ENCODE measurements at places on chromosomes 7 and 10.

GRCh38 chr10:118259288-118259906 is 82.7 kb downstream of the FAM204A start:
- DNase-seq = no peak

GRCh38 chr10:83915801-83916200 is 223.5 kb upstream of the GHITM start:
- no peak for DNase-seq

- DNase-seq = no peak
Measured at GRCh38 chr7:17146621-17147020, 151.8 kb upstream of the AHR start.

- no peak for DNase-seq
Measured at GRCh38 chr10:83343676-83344075, 795.6 kb upstream of the GHITM start.

DNA sequence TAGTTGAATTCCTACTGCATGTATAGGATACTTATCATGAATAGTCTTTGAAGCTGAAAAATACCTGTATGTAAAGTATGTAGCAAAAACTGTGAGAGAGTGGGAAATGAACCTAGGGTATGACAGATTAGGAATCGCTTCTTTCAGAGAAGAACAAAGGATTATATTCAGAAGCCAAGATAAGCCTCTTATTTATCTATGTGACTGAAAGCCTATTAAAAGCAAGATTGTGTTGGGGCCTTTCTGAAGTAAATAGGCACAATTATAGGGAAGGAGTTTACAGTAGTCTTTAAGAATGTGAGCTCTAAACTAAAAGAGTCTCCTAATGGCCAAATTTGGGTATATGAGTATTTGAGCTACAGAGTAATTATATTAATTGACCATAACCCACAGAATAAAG is 102.1 kb downstream of the MTERF1 start:
- DNase-seq = no peak

- no peak for DNase-seq
Measured at GRCh38 chr7:79268730-79269129, 184.7 kb downstream of the MAGI2 start.

DNA sequence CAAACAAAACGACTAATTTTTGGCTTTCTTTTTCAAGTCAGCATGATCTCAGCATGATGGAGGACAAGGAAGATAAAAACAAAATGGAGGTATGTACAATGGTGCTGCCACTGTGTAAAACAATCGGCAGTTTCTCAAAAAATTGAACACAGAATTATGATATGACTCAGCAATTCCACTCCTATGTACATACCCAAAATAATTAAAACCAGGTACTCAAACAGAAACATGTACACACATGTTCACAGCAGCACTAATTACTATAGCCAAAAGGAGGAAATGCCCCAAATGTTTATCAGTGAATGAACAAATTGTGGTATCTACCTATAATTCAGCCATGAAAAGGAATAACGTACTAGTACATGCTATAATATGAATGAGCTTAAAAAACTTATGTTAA is 29.9 kb downstream of the SNX13 start:
- no peak for DNase-seq

DNA sequence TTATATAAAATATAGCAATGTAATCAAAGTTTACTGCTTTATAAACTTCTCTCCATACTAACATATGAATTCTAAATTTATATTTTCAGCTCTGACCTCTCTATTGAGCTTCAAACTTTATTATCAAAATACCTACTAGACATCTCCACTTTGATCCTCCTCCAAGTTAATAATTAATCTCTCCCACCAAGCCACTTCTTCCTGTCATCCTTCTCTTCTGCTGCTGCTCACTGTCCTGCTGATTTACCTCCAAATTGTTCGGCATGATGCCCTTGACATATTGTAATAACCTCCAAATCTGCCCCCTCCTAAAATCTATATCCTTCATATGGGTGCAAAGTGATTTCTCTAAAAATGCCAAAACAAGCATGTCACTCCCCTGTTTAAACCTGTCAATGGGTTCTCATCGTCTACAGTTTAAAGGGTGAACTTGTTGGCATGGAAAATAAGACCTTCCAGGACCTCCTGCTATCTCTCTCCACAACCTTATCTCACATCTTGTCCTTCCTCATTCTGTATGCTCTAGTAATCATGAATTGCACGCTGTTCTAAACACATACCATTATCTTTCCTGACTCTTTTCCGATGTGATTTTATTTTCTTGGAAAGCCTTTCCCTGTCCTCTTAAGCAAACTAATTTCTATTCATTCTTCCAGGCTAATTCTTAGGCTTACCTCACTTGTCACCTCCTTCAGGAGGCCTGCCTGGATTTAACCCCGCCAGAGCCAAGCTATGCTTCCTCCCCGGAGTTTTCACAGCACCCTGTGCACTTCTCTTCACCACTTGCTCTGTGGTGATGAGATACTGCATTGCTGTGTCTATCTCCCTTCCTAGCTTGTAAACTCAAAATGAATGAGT is 52.1 kb upstream of the STK17A start:
- DNase-seq = no peak

DNA sequence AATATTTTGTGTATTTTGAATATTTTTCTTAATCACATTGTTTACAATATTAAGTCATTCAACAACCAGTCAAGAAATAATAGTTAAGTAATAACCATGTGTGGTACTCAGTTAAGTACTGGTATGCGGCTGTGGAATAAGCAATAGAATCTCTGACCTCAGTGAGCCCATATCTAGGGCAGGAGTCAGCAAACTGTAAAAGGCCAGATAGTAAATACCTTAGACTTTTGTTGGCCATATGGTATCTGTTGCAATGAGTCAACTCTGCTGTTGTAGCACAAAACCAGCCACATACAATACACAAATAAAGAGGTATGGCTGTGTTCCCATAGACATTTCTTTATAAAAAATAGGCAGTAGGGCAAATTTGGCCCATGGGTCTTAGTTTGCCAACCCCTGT is 311.6 kb upstream of the SEMA3A start:
- DNase-seq = no peak

DNA sequence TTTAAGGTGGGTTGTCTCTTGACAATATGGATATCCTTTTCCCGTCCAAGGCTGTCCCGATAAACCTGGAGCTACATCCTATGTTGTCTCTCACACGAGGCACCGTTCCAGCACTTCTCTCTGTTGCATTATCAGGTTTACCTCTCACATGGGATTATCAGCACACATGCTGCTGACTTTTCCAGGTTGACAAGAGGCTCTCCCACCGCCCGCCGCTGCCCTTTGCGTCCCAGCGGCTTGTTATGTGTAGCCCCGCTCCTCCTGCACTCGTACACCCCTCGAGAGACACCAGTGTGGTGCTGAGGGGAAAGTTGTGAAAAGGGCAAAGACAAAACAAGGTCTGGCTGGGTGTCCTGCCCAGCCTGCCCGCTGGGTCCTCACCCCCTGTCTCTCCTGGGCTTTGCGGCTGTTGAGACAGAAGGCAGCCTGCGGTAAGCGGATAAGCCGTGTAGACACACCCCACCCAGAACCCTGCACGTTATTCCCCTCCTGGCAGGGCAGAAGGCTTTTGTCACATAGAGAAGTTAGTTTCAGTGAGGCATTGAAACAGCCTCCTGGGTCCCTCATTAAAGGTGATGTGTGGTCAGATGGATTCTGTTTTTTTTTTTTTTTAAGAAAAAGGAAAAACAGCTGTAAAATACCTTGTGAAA is 38.7 kb downstream of the UBE3C start:
- DNase-seq = no peak

- no peak for DNase-seq
Measured at GRCh38 chr10:60955316-60955715, 11.3 kb upstream of the RHOBTB1 start.

DNA sequence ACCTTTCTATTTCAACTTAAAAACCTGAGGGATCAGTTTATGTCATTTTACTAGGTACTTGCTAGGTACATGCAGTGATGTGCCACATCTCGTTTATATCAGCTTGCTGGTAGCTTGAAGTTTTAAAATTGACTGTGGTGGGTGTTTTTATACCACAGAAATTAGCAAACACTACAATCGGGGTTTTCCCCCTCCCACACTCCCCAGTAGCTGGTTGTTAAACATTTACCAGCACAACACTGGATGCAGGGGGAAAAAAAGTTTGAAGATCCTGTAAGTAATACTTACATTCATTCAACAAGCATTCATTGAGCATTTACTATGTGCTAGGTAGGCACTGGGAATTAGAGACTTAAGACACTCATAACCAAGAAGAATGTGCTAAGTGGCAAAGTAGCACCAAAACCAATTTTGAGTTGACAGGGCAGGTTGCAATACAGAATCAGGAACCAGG is 32.6 kb downstream of the USP6NL start:
- DNase-seq = no peak

- DNase-seq = no peak
Measured at GRCh38 chr7:27943241-27943640, 203.3 kb downstream of the TAX1BP1 start.

GRCh38 chr7:108535744-108536143 is 9.8 kb upstream of the PNPLA8 start:
- no peak for DNase-seq

- no peak for DNase-seq
Measured at GRCh38 chr7:67843001-67843565, 846.5 kb downstream of the TYW1 start.

GRCh38 chr7:486216-486743 is 33.4 kb downstream of the PDGFA start:
- no peak for DNase-seq

GRCh38 chr10:111392159-111392558 is 315.3 kb downstream of the ADRA2A start:
- DNase-seq = no peak

GRCh38 chr7:121023683-121024511 is 35.4 kb downstream of the CPED1 start:
- DNase-seq = no peak

GRCh38 chr7:17070231-17070708 is 188.5 kb upstream of the AGR3 start:
- DNase-seq = no peak

- DNase-seq = no peak
Measured at GRCh38 chr10:118775478-118775877, 20.7 kb upstream of the CACUL1 start.

DNA sequence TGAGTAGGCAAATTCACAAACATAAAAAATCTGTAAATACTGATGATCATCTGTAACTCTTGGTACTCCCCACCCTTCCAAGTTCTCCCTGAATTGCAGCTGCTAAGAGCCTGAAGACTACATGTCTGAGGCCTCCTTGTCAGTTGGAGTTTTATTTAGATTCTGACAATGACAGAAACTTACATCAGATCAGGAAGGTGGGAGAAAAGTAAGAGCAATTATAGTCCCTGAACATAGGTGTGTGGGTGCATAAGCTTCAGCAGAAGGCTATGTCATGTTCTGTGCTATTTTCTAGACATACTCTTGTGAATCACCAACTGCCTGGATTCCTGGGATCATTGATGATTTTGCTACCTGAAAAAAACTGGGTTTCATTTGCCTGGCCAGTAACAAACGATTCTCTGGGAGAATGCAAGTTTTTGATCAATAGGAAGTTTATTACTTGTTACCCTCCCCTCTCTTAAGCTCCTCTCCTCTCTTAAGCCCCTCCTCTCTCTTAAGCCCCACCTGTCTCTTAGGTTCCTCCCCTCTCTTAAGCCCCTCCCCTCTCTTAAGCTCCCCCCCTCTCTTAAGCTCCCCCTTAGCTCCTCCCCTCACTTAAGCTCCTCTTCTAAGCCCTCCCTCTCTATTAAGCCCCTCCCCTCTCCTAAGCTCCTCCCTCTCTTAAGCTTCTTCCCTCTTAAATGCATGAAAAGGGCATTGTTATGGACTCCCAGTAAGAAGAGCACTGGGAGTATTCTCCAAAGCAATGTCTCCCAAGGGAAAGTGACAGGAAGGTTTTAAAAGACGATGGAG is 1183.4 kb upstream of the AUTS2 start:
- DNase-seq = no peak

DNA sequence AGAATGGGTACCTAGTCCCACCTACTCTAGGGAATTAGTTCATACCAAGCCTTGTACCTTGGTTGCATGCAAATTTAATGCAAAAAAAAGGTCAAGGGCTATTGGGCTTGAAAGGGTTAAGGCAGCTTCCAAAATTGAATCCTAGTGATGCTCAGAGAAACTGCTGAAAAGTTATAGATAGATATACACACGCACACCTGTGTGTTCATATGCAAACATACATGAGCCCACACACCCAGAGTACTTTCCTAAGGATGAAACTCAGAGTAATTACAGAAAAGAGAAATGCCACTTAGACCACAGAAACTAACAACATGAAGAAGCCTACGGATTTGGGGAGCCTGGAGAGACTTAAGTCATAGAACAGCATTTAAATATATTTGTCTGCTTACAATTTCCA is 1.5 kb downstream of the SLC25A13 start:
- no peak for DNase-seq

DNA sequence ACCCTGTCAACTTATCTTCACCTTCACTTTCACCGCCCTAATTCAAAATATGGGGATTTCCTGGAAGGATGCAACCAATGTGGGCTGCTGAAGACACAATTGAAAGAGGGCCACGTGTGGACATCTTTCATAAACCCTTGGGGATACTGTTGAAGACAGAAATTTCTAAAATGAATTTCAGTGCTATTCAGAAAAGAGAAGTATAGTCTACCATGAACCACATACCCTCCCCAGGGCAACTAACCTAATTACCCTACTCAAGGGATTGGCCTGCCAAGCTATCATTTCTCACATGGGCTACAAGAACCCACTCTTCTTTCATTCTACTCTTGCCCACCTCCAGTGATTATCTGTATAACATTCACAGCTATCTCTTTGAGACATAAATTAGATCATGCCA is 226.0 kb downstream of the PHTF2 start:
- DNase-seq = no peak

DNA sequence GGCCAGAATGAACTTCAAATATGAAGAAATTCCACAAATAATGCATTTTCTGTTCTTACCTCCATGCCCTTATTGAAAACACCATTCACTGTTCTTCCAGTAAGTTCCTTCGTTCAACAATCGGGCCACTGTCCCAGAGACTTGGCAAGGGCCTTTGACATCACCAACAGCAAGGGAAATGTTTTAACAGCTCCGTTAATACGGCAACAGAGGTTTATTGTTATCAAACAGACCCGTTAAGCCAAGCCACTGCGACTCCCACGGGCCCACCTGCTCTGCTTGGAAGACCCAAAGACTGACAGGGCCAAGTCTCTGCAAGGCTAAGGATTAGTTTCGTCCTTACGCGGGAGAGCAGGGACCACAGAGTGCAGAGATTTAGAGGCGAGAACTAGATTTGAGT is 43.4 kb upstream of the LYZL1 start:
- no peak for DNase-seq

GRCh38 chr7:131157530-131158243 is 170.0 kb upstream of the MKLN1 start:
- DNase-seq = no peak

- no peak for DNase-seq
Measured at GRCh38 chr7:4709187-4709586, 27.1 kb downstream of the FOXK1 start.

DNA sequence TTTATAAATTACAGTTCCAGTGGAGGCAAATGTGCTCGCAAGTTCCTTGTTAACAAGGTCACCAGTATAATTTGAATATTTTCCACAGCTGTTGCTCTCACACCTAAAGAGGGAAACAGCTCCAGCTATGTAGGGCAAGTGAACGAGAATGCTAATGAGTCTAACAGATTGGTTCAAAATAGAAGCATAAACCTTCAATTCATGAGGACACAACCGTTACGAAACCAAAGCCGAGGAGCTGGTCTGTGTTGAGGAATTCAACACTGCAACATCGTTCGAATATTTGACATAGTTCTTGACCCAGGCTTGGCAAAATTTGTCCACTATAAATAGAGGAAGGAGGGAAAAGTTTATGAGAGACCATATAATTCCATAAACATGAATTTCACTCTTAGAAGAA is 161.3 kb downstream of the KLF6 start:
- DNase-seq = no peak
